ENCODE measurements at places on chromosomes 1 and 21.

DNA sequence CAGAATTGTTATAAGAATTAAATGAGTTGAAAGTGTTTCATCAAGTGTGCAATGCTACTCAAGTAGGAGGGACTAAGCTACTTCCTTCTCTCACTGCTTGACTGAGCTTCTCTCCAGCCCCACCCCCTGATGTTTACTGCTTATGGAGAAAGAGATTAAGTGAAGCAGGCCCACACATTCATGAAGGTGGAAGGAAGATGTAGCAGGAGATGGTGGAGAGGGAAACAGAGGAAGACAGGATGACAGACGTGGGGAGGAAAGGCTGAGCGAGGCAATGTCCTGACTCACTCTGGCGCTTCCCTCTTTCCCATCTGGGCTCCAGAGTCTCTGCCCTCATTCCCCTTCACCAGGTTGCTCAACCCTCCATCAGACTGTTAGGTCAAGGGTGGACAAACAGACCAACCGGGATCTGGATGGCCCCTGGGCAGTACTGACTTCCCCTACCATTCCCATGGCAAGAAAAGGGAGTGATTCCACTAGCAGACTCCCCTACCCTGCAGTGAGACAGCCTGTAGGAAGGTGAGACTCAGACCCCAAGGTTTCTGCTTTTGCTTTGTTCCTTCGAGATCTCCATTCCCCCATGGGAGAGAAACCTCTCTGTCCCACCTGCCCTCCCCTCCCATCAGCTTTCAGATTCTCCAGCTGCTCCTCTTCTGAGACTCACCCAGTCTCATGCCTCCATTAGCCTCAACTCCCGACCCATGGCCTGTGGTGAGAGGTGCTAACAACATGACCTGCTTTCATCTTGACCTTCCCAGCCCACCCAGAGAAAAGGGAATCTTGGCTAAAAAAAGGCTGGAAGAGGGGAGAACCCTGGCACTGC lies 3.1 kb upstream of the ARHGEF2 start:
- DNase-seq, result no peak

DNA sequence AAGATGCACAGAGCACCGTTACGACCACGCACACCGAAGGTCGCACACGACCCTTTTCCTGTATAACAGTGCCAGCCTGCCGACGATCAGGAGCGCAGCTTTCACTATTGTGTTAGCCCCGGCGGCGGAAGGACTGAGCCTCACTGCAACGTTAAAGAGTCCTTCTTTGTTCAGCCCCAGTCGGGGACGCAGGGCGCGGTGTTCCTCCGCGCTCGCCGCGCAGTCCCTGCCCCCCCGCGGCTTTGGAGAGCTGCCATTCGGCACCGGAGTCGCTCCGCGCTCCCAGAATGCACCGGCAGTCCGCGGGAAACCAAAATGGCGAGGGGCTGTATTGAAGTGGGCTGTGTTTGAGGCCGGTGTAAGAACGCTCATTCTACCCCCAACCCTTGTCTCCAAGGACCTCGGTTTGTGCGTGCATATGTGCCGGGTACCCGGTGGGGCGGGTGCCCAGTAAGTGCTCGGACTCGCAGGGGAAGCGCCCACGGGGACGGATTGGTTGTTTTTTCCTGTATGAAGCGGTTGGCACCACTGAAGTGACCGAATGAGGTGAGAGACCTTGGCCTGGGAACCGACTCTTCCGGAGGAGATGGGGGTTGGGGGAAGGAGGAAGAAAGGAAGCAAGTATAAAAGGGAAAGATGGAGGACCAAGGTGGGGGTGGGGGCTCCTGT lies at the start of gene MTF2:
Gene MTF2 (plus strand): TSS at position 298 of the 669 bp plus-strand sequence. CDS start 244 bp downstream, at position 542.
- peak; percentile 83 for DNase-seq

- DNase-seq, result no peak
Observed at GRCh38 chr1:93877529-93877928, 1.5 kb downstream of the DNTTIP2 start.

DNA sequence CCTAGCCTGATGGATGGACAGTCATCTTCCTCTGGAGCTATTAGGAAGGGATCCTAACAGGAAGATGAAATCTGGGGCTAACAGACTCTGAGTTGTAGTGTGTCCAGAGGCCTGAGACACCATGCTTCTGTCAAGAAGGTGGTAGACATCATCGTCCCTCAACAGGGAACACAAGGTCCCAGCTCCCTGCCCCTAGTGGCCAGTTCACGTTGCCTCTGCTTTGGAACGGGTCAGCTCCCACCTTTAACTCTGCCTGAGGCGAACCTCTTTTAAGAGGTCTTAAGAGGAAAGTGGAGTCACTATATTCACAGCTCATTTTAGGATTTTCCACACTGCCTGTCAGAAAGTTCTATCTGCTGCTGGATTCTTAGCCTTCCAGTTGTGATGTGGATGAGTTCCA lies 28.3 kb downstream of the LRRC71 start:
- DNase-seq, result no peak

GRCh38 chr1:114270718-114271117 lies 117.0 kb upstream of the SYT6 start:
- no peak for DNase-seq

GRCh38 chr1:59885160-59885832 lies 41.3 kb downstream of the CYP2J2 start:
- no peak for DNase-seq

DNA sequence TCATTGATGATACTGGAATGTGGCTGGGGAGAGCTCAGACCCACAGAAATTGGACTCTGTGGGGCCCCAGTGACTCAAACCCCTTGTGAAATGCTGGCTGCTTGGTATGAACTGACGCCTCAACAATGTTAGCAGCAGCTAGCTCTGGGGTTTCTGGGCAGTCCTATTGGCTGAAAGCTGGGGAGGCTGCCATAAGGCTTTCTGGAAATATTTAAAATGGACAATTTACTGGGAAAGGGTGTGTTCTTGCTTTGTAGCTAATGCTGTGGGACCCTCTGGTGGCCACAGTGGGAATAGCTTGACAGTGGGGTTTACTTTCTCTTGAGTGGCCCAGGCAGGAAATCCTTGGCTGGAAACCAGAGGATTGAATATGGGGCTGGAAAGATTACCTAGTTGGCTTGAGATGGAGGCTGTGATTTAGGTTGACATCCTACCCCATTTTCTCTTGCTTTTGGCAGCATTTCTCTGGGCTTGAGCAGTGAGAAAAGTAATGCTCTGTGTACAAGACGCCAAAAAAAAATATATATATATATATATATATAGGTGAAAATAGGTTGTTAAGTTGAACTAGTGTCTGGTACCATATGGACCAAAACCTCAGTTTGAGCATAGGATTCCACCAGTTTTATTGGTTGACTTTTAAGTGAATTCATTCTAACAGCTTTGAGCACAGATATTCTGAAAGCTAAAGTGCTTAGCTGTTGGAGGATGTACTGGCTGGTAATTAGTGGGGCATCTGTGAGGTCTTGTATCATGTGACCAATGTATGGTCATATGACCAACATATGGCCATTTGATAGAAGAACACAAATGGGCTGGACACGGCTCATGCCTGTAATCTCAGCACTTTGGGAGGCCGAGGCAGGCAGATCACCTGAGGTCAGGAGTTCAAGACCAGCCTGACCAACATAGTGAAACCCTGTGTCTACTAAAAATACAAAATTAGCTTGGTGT lies 8.2 kb upstream of the S100A10 start:
- DNase-seq, result peak; percentile 67

DNA sequence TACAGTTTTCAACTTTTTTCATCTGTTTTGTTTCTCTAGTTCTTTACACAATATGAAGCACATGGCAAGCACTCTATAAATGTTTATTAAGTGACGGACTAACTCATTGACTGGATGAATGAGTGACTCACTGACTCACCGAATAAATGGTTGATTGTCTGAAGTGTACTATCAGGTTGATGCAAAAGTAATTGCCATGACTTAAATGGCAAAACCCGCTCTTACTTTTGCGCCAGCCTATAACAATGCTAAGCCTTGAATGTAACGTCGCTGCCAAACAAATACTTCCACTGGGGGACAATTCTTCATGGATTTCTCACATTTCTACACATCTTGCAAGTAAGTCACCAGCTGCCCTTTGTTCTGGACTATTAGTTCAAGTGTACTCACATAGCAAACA lies 109.0 kb upstream of the KCTD3 start:
- no peak for DNase-seq

- DNase-seq, result no peak
Observed at GRCh38 chr1:209652873-209653401, 712 bp upstream of the LAMB3 start.

- no peak for DNase-seq
Observed at GRCh38 chr1:40974945-40975344, 4.6 kb upstream of the CTPS1 start.

GRCh38 chr1:198584163-198584562 lies 43.7 kb upstream of the ATP6V1G3 start:
- no peak for DNase-seq

- no peak for DNase-seq
Observed at GRCh38 chr1:208187499-208188041, 56.6 kb downstream of the PLXNA2 start.

DNA sequence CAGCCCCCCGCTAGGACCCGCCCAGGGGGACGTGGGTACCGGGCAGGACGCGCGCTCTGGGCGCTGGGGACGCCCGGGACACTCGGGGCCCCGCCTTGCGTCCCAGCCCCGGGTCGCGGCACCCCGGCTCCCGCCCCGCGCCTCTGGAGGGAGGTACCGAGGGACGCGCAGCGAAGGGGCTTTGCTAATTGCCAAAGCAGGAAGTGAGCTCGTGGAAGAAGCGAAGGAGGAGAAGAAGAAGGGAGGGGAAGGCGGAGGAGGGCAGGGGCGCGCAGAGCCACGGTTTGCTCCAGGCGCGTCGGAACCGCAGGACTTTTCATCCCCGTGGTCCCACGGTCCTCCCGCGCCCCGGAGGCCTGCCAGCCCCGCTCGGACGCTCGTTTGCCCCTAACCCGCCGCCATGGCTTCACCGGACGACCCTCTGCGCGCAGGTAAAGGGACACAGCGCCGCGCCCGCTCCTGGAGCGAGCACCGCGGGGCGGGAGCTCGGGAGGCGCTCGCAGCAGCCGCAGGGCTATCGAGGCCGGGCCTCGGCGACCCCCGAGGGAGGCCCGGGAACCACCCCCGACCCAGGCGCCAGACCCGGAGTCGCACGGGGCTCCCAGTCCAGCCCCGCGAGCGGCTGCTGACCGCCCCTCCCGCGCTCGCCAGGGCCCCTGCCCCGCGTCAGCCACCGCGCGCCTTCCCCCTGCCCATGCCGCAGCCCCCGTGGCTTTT lies 1.3 kb downstream of the EDARADD start:
- peak; percentile 42 for DNase-seq

- DNase-seq, result no peak
Observed at GRCh38 chr1:61271412-61271789, 189.0 kb downstream of the NFIA start.

DNA sequence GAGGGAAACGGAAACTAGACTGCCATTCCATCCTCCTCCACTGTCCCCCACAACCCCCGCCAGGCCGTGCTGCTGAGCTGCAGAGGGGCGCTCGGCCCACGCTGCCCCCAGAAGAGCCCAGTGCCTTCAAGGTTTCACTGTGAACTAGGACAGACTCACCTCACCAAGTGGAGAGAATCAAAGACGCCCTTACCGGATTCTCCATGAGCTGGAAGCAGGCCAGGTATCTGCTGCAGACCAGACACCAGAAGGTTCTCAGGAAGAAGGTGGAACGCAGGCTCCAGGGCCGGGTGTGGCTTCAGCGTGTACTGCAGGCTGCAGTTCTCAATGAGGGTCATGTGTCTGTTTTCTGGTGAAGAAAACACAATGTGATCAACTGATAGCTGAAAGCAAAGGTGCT lies 30.6 kb downstream of the NPHP4 start:
- DNase-seq, result no peak

DNA sequence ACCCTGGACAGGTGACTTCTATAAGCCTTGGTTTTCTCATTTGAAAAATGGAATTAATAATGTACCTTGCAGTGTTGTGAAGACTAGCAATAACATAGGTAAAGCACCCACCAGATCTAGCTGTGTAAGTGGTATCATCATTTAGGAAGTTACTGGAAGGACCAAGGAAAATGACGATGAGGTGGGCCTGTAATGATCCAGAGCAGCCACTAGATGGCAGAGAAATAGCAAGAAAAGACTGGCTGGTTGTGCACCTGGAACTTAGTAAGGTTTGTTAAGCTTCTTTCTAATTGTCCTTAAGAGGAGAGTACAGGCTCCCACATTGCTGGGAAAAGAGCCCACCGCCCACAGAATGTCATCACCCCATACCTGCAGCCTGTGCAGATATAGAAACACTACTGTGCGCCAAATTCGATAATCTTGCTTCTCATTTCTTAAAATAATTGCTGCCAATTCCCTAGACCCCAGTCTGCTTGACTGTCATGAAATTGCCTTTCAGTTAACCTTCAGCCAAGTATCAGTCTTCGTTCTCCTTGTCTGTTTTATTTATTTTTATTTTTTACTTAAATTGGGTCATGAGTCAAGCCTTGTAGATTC lies 37.2 kb downstream of the WNT4 start:
- DNase-seq, result no peak

DNA sequence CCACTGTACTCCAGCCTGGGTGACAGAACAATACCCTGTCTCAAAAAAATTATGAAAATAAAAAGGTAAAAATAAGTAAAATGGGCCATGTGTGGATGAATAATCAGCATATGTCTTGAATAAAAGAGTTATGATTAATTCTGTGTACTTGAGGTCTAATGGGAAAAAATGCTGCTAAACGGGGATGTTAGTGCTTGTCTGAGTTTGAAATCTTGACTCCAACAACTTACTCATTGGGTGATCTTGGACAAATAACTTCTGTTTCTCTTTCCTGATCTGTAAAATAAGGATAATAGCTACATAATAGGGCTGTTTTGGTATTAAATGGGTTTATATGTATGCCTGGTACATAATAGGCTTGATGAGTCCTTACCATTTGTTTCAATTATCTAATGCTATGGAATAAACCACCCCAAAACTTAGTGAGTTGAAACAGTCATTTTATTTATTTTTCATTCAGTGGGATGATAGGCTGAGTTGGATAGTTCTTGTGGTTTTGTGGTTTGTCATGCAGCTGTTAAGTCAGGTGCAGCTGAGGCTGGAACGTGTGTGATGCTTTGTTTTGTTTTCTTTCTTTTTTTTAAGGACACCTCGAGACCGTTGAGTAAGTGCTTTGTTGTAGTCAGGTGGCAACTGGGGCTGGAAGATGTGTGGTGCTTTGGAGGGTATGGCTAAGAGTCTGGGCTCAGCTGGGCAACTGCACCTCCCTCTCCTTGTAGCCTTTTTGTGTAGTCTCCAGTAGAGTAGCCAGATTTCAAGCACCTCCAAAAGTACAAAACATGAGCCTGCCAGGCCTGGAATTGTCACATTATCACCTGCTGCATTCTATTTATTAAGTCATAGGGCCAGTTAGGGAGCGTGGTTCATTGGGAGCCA lies 4.9 kb downstream of the MDM4 start:
- DNase-seq, result peak; percentile 44

DNA sequence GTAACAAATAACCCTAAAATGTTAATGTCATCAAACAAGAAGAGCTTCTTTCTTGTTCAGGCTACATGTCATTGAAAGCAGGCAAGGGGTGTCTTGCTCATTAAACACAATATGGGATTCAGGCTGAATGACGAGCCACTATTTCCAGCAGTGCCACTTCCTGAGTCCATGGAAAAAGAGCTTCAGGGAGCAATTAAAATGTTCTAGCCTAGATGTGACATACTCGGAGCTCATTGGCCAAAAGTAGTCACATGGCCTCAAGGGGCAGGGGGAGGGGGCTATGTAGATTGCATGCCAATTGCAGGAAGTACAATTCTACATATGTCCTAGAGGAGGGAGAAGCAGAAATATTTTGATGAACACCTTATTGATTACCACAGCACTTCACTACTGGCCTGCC lies 685.3 kb upstream of the ADGRL2 start:
- DNase-seq, result no peak
